Activated T-helper 1 cell treated with Interleukin-2 at 50 U/mL for 16 hours (primary cell): ENCODE measurements at places on chromosomes 11 and 22.

DNA sequence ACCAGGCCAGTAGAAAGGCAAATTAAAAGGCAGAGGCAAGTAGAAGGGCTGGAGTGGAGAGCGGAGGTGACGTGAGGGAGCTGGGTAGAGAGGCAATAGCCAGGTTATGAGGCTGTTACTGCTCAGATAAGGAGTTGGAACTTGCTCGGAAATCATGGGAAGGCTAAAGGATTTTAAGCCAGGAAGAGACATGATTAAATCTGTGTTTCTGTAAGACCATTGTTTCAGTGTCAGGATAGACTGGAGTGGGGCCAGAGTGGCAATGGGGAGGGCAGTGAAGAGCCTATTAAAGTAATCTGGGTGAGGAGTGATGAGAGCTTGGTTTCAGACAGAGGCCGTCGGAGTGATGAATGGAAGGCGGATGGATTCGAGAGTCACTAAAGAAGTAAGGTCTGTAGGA is 39.0 kb downstream of the GRAMD1B start:
- DNase-seq: no peak

DNA sequence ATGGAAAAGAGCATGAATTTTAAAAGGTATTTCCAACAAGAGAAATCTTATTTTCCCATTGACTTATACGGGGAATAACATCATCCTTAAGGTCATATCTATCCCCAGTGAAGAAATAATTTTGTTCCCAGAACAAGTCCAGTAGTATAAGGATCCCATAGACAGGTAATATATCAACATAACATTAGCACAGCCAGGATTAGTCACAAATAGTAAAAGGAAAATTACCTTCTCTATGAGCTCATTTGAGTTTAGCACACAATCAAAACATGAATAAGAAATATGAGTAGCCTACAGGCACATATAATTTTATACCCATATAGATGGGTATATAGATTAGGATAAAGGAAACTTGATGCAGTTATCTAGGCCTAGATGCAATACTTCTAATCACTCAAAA is 2.8 kb upstream of the OR52K1 start:
- DNase-seq: no peak

DNA sequence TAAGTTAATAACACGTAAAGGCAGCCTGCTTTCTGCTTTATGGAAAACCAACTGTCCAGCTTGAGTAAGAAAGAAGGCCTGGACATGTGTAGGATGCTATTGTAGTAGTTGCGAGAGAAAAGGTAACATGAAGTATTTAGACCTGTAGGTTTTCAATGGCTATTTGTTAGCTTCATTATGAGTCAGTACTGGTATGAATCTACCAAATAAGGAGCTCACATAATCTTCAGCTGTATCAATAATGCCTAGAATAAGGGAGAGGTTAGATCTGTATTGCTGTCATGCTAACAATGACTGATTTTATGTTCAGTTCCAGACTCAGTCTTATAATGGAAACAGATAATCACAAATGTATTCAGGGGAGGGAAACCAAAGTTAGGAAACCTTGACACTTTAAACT is 550.3 kb downstream of the CNTN5 start:
- DNase-seq: no peak

DNA sequence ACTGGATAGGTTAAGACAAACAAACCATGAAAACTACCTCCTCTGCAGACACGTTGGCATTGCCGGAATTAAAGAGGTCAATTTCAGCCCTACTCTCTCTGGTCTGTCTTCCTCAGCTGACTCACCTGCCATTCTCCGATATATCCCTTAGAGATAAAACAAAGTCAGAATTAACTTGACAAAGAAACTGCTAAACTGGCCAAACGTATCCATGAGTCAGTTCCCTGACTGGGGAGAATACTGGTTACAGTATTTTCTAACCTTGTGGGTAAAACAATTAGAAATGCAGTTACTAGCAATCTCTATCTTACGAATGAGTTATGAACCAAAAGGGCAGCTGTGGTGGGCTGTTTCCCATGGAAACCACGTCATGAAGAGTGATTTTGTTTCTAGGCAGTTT is 96.2 kb downstream of the RDX start:
- DNase-seq: no peak

GRCh38 chr11:133711545-133711944 is 133.8 kb downstream of the SPATA19 start:
- DNase-seq: no peak

DNA sequence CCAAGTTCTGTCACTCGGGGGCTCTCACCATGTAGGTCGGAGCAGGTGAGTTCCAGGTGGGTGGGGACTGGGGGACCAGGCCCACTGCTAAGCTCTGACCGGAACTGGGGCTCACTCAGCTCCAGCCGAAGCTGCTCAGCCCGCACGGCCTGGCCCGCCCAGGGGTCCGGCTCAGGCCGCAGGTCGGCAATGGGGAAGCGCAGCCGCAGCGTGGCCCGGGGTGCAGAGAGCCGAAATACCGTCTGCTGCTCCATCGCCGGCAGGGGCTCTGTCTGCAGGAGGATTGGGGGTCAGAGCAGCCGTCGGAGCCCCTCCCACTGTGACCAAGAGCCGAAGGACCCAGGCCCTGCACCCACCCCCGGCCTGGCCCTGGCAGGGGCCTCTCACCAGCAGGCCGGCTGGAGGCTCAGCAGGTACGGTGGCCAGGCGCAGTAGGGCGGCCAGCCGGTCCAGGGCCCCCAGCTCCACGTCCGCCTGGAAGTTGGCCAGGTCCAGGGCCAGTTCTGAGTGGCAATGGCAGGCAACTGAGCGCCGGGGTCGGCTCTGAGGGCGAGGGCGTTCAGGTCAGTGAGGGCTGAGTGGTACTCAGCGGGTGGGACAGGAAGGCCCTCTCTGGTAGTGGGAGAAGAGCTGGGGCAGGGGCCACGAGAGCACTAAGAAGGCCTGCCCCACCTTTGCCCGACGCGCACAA is 7.2 kb downstream of the ATG2A start:
- DNase-seq: no peak

DNA sequence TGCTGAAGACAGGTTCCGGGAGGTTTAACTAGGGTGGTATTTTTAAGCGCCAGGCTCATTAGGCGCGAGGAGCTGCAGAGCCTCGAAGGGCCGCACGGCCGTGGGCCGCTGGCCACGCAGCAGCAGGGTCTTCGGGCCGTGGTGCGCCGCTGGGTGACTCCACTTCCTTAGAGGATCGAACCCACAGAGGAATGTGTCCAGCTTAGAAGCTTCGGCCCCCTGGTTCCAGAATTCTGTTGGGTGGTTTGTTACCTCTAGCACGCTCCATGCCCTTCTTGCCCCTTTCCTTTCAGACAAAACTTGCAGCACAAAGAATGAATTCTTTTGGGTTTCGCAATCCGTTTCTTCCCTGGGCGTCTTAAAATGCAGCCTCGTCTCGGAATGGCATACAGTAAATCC is 773 bp upstream of the PATL1 start:
- DNase-seq: no peak

- no peak for DNase-seq
These were observed 25.2 kb downstream of the ALG12 start for GRCh38 chr22:49893025-49893424.

DNA sequence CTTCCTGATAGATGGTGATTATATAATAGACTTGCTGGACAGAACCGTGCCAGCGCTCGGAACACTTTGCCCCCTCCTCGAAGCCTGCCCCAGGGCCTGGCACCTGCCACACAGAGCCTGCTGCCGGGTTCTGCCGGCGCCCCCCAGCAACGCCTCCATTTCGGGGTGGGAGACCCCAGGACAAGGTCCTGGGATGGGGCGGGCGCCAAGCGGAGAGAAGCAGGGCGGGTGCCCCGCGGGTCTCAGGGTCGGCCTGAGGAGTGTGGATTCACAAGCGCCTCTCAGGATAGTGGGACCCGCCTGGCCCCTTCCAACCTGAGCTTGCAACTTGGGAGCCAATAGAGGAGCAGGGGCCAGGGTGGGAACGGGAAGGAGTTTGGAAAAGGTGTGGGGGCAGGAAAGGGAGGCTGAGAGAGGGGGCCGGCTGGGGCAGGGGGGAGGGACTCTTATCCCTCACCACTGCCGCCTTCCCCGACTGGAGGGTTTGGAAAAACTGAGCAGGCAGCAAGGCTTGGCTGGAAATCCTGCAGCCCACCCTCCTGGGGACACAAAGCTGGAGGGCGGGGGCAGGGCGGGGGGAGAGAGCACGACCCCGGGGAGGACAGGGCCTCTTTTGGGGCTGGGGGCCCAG is 3.3 kb upstream of the BCL9L start:
- no peak for DNase-seq

GRCh38 chr22:50504369-50505211 is 2.9 kb downstream of the LMF2 start:
- no peak for DNase-seq

DNA sequence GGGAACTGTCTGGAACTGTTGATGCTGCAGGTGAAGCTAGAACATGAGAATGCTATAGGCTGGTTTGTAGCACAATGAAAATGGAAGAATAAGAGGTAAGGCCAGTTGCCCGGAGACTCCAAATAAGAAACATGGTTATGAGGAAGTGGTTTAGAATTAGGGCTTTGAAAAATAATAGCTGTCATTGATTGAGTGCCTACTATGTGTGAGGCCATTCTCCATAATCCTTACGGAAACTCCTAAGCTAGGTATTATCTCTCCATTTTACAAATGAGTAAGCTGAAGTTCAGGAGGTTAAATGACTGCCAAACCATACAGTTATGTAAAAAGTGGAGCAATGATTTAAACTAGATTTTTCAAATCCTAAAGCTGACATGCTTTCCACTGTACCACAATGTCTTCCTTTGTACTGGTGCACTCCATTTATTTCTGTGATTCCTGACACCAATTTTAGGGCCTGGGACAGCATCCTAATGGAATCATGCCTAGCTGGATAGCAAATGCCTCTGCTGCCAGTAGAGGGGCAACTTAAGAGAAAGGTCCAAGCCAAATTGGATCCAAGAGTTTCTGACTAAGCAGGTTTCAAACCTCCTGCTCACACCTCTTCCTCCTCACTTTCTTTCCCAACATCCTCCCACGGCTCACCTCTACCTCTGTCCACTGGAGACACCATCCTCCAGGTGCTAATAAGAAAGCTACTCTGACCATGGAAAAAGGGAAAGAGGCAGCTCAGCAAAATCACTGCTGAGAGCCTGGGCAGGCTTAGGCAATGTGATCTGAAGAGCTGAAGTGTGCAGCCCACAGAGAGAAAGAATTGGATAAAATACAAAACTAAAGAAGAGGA is 46.9 kb upstream of the PICALM start:
- no peak for DNase-seq

GRCh38 chr11:121112498-121113455 is 11.7 kb downstream of the TECTA start:
- no peak for DNase-seq

GRCh38 chr22:25139062-25139461 is 60.6 kb upstream of the CRYBB3 start:
- no peak for DNase-seq

DNA sequence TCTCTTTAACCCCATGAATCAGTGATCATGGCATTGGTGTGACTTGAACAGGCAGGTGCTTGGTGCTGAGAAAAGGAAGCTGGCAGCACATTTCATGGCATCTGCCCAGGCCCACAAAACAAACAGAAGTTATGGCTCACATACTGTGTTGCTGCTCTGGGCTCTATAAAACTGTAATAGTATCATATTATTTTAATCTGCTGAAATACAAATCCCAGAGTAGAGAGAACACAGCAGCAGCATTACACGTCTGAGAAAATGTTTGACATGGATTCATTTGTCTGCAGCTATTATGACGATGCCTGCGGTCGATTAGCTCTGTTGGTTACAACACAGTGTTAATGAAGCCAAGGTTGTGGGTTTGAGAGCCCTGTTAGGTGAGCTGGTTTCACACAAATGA is 80.8 kb downstream of the ALX4 start:
- DNase-seq: no peak

DNA sequence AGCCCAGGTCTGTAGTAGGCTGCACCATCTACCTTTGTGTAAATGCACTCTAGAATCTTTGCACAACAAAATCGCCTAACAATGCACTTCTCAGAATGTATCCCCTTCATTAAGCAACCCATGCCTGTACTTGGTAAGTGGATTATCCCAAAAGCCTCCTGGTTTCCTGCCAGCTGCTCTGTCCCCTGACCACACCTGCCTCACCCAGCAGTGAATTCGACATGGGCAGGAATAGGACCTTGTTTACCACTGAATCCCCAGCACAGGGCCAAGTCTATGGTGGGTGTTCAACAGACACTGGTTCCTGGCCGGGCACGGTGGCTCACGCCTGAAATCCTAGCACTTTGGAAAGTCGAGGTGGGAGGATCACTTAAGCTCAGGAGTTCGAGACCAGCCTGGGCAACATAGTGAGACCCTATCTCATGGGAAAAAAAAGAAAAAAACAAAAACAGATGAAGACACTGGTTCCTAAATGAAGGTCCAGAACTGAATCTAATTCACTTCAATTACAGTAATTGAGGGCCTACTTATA is 5.1 kb upstream of the SYCE3 start:
- DNase-seq: no peak

- no peak for DNase-seq
These were observed 1.4 kb downstream of the ZFTA start for GRCh38 chr11:63767267-63767564.

- no peak for DNase-seq
These were observed 2.7 kb upstream of the CLMP start for GRCh38 chr11:123197711-123198110.

DNA sequence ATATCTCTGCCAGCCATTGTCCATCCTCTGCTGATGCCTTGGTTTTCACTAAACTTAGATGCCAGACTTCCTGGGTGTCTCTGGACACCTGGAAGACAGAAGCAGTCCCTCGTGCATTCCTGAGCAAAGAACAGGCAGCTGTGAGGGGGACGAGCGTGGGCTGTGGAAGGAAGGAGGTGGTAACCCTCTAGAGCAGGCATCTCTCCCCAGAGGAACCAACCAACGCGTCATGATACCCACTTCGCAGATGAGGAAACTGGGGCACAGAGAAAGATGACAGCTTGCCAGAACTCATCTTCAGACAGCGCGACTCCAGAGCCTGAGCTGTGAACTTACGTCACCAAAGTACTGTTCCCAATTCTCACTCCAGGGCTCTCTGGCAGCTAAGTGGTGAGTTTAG is 123.4 kb downstream of the OPCML start:
- no peak for DNase-seq

- no peak for DNase-seq
These were observed 85.2 kb downstream of the TSPAN18 start for GRCh38 chr11:44811841-44812448.

GRCh38 chr11:45142241-45143055 is 4.0 kb upstream of the PRDM11 start:
- DNase-seq: no peak

GRCh38 chr11:101321222-101321621 is 191.6 kb upstream of the PGR start:
- DNase-seq: no peak

DNA sequence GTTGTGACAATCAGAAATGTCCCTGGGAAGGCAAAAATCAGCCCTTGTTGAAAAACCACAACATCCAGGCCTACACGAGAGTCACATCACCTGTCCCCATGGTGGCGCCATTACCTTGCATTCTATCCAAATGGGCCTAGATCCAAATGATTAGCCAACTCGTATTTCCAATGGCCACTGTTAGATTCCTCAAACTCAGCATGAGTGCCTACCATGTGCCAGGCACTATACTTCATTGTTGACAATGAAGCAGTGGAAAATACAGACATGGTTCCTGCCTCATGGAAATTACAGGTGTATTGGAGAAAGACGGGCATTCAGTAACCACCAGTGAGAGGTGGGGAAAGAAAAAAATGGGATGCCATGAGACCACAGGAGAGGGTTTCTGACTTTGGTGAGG is 29.8 kb upstream of the CREB3L1 start:
- no peak for DNase-seq

- DNase-seq: peak; percentile 63
These were observed 669 bp downstream of the CDC42EP2 start for GRCh38 chr11:65315204-65315865.

GRCh38 chr22:19175602-19176174 is 2.8 kb downstream of the SLC25A1 start:
- no peak for DNase-seq
